ENCODE measurements at places on chromosomes 1 and 21. TPM values are rescaled to one million over a fixed set of nuclear protein-coding genes. Genes with fewer than 3 reads are reported as not detected.
A peak's percentile ranks its signal among the peaks of the same experiment; 100 is the strongest.

GRCh38 chr1:203325026-203325417 is 19.7 kb downstream of the BTG2 start:
- DNase-seq, result peak; percentile 82

DNA sequence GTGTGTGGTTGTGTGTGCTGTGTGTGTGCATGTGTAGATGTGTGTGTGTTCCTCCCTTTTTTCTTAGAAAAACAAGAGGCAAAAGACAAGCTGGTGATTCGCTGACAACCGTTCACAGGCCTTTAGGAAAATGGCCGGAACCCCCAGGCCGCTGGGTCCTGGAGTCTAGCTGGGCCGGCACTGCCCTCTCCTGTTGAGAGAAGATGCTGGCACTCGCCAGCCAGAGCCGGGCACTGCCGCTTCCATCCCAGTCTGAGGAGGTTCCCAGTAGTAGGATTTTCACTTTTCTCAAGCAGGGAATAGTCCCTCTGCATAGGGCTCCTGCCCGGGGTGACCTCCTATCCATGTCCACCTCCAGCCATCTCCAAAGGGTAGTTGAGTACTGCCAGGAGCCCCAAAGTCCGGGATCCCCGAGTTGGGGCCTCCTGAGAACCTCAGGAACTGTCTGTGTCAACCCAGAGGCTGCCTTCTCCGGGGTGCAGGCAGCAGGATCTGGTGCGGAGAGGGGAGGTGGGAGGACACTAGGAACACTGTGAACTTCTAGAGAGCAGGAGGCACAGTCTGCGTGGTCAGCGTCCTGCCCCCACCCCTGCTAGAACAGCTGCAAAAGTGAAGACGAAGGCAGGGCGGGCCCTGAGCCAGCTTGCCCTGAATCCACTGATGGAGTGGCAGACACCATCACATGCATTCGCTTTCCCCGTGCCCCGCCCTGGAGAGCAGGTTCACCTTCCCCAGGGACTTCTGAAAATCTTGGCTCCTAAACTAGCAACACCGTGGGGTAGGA is 44.1 kb upstream of the ARHGEF16 start:
- DNase-seq, result no peak

FCRL4 gene
- not detected for total RNA-seq

GRCh38 chr1:4029376-4029775 is 129.3 kb upstream of the C1orf174 start:
- no peak for DNase-seq

- DNase-seq, result no peak
These were observed 100.7 kb downstream of the MTR start for GRCh38 chr1:236895665-236896387.

GRCh38 chr1:17648457-17649145 is 106.5 kb upstream of the ACTL8 start:
- DNase-seq, result no peak

ASCL5 gene
- total RNA-seq, result not detected

GRCh38 chr1:235858766-235859165 is 7.9 kb downstream of the LYST start:
- DNase-seq, result no peak

DNA sequence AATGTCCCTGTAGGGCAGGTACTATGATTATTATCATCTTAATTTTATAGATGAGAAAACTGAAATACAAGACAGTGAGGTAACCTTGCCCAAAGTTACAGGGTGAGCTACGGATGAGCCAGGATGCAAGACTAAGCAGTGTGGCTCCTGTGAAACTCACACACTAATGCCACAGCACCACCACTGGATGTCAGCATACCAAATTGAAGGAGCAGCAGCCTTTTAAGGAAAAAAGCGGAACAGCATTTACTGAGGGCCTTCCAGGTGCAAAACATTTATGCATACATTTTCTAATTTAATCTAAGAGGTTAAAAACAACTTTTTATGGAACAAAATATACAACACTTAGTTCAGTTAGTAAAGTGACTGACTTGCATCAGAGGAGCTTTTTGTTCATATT is 41.7 kb downstream of the SEC16B start:
- DNase-seq, result no peak

- DNase-seq, result no peak
These were observed 15.0 kb downstream of the PDE9A start for GRCh38 chr21:42668298-42668992.

PERM1 gene
- total RNA-seq, result not detected

GRCh38 chr1:57848406-57848805 is 424.5 kb upstream of the DAB1 start:
- no peak for DNase-seq

- no peak for DNase-seq
These were observed 2.7 kb downstream of the CHI3L1 start for GRCh38 chr1:203183828-203184227.

DNA sequence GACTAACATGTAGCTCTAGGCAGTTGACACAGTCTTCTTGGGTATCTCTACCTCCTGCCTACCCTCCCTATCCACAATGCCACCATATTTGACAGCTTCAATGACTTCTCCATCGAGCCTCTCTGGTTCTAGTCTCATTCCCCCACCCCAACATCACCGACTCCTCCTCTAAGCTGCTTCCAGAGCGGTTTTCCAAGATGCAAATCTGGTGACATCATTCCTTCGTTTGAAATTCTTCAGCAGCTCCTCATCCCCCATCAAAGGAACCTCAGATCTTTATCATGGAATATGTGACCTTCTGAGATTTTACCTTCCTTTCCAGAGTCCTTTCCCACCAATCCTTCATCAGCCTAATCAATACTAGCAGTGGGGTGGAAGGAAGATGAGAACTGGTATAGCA is 352.4 kb upstream of the RUNX1 start:
- DNase-seq, result no peak

- no peak for DNase-seq
These were observed 38.5 kb downstream of the ZBTB18 start for GRCh38 chr1:244089561-244089960.

ANKRD35 gene
- total RNA-seq, result 1.1 TPM

DNA sequence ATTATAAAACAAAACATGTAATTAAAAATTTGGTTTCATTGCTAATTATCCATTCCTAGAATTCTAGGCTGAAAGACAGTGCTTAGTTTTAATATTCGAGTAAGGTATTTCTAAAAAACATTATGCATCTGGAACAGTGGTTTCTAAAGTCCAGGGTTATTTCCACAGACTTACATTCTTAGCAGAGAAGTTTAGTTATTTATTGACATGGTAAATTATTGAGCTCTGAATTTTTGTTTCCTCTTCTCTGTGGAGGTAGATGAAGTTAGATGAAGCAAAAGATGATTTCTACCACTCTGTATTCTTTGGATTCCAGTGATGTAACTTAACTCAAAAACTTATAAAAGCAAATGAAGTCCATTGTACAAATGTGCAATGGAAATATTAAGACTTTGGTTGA is 709.4 kb downstream of the MRPL39 start:
- no peak for DNase-seq

- DNase-seq, result peak; percentile 44
These were observed 4.5 kb downstream of the HSPB7 start for GRCh38 chr1:16013220-16013907.

GRCh38 chr21:18741954-18742353 is 338.4 kb upstream of the TMPRSS15 start:
- no peak for DNase-seq

- no peak for DNase-seq
These were observed 110.8 kb downstream of the GREM2 start for GRCh38 chr1:240501115-240501514.

- peak; percentile 53 for DNase-seq
These were observed 99.4 kb downstream of the GIPC2 start for GRCh38 chr1:78145105-78145580.

DNA sequence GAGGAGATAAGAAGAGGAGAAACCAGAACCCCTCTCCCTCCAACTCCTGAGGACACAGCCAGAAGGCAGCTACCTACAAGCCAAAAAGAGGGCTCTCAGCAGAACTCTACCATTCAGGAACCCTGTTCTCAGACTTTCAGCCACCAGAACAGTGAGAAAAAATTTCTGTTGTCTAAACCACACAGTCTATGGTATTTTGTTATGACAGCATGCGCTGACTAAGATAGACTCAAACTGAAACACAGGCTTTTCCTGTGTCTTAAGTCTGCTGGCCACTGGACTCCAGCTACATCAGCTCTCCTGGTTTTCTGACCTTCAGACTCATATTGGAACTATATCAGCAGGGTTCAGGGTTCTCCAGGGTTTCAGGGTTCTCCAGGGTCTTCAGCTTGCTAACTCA is 126.5 kb upstream of the TNFSF4 start:
- no peak for DNase-seq

GRCh38 chr1:223285452-223285851 is 78.5 kb downstream of the SUSD4 start:
- DNase-seq, result no peak

USH2A gene
- not detected for total RNA-seq

GRCh38 chr1:189623336-189623735 is 854.3 kb downstream of the BRINP3 start:
- DNase-seq, result no peak

GRCh38 chr1:218848009-218848408 is 325.7 kb upstream of the LYPLAL1 start:
- no peak for DNase-seq

BARHL2 gene
- not detected for total RNA-seq

- no peak for DNase-seq
These were observed 7.7 kb downstream of the KRTAP19-8 start for GRCh38 chr21:31030367-31031106.

DNA sequence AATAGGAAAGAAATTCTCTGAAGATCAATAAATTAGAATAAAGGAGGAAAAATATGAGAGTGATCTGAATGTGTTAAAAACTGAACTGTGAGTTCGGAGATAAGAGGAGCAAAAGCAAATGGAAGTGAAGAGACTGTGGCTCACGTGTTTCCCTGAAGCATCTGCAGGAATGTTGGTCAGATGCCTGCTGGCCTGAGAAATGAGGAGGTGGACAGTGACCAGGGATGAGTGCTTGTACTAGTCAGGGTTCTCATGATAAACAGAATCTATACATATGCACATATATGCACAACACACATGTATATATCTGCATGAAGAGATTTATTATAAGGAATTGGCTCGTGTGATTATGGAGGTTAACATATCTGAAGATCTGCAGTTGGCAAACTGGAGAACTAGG is 103.4 kb upstream of the TIAM1 start:
- DNase-seq, result no peak

OPRD1 gene
- not detected for total RNA-seq

- no peak for DNase-seq
These were observed 142.0 kb upstream of the KCNJ15 start for GRCh38 chr21:38114717-38115333.

- DNase-seq, result no peak
These were observed 9.6 kb downstream of the ENSA start for GRCh38 chr1:150619576-150620509.

TTC34 gene
- 0.82 TPM for total RNA-seq

GRCh38 chr1:31216016-31216415 is 23.7 kb downstream of the NKAIN1 start:
- no peak for DNase-seq

PTBP2 gene
- total RNA-seq, result 14.2 TPM

GRCh38 chr1:117372863-117373412 is 5.7 kb downstream of the MAN1A2 start:
- no peak for DNase-seq

GRCh38 chr1:182656842-182657397 is 27.5 kb downstream of the RGS8 start:
- no peak for DNase-seq

GRCh38 chr1:178501705-178502329 is 5.1 kb upstream of the CLEC20A start:
- peak; percentile 69 for DNase-seq

DNA sequence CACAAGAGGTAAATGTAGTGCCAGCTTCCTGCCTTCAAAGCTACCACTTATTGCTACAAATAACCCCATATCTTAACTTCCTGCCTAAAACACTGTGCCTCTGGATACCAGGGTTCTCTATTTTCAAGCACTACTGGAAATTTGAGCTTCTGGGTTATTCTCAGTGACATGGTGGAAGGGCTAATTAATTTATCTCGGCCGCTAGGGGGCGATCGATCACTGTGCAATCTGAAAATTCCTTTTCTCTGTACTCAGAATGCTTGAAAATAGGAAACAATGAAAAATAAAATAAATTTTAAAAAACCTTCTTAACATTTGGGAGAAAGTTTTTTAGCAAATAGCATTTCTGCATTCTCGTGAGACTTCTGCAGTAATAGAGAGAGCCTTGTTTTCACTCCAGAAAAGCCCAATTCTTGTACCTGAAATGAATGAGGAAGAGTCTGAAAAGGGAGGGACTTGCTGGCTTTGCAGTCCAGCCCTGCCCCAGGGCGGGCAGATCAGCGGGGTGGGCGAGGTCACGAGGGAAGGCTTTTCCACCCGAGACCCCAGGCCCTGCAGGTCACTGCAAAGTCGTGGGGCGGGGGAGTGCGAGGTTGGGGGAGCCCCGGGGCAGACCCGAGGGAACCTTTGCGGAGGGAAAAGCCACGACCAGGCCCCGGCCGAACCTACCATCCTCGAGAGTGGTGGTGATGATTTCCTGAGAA is 276.7 kb downstream of the PCP4 start:
- peak; percentile 58 for DNase-seq

GRCh38 chr1:204331847-204332487 is 27.8 kb downstream of the PLEKHA6 start:
- DNase-seq, result no peak

DNA sequence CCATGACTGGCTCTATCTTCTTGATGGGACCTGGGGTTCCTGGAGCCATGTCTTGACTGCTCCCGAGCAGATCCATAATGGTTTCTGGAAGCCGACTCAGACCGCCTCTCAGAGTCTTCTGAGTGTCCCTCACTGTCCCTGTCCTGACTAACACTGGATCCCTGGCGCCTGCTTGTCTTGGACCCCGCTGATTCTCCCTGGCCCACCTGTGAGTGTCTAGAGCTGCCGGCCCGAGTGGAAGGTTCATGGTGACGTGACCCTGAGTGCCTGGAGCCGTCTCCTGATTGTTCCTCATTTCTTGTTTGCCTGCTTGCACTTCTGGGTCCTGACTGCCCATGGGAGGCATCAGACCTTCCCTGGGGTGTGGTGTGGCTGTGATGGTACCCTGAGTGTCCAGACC is 15.1 kb downstream of the FLG start:
- DNase-seq, result no peak

- peak; percentile 68 for DNase-seq
These were observed 91.6 kb downstream of the LRRC8C start for GRCh38 chr1:89724369-89725010.

DNA sequence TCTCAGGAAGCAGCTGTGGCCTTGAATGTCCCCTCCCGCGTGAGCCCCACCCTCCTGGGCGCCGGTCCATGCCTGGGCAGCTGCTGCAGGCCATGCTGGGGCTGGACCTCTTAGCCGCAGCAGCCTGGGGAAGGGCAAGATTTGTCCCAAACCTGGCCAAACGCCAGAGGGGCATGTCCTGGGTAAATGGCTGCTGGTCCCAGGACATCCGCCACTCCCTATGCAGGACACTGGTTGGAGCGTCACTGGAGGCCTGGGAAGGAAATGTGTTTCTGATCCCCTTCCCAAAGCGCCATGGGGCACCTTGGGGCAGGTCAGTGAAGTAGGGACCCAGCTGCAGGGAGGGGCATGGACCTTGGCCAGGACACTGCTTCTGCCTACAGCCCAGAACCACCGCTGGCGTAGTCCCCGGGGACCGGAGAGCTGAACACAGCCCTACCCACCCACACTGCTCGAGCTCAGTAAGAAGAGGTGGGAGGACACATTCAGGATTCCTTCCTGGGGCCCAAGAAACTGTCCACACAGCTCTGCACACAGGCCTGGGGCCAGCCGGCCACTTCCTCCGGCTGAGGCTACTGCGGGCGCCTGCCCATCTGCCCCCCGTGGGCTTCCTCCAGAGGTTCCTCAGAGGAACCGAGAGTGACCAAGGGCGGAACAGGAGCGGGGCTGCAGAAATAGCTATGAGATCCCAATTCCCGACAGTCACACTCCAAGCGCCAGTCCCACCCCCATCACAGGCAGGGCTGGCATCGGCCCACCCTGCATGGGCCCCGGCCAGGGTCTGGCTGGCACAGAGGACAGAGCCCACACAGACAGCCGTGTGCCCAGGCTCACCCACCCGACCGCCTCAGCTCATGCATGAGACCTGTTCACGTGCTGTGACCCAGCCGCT is 10.8 kb upstream of the PLEKHG5 start:
- DNase-seq, result no peak

Data from activated CD8-positive, alpha-beta T cell treated with anti-CD3 and anti-CD28 coated beads, Interleukin-2, amount 10 ng/mL, durations not matched to agents 7 days and 5 days (primary cell).